Neuronal stem cell (in vitro differentiated cells): ENCODE measurements at places on chromosomes 7 and 10.

DNA sequence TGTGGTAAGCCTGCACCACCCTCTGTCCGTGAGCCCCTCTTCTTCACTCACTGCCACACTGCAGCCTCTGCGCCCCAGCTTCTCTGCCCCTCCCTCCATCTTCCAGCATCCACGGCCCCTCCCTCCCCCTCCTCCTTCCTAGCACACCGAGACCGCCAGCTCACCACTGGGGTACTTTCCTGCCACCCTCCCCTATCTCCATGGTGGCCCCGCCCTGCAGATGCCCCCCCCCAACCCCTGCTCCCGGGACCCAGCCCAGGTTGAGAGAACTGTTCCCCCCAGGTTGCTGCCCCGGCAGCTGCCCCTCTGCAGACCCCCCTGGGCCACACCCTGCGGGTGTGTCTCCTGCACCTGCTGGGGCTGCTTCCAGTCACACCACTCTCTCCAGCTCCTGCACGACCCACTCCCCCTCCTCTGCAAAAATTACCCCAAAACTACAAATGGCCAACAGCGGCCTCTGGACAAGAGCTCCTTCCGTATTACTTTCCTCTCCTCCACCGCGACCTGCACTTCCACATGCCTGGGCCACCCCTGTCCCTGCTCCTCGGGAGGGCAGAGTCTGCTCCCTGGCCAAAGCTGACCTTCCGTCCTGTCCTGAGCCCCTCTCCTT, 209.2 kb upstream of the PPP2R2D start:
- H3K4me3 ChIP-seq = no peak overlapping the region
- no peaks in the 10 kb centered on the region for H3K36me3 ChIP-seq
- H3K4me1 ChIP-seq = no peaks in the 10 kb centered on the region

DNA sequence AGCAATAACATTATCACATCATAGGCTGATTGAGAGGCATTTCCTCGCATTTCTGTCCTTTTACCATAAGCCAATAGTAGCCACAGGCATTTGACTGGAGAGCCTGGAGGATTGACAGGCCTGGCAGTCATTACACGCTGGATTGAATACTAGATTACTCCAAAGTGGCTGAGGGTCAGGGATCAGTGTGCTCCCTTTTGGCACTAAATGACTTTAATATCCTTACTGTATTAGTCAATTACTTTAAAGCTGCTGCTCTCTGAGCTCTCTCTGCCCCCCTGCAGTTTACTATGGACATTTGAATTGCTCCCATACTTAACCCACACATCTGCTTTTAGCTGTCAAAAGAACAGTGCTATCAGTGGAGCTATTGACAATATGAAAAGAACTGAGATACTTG, 302.0 kb downstream of the TFEC start:
- no peak overlapping the region for H3K4me3 ChIP-seq
- H3K27ac ChIP-seq = no peak overlapping the region
- H3K27me3 ChIP-seq = no peaks in the 10 kb centered on the region
- H3K36me3 ChIP-seq = no peaks in the 10 kb centered on the region
- H3K4me1 ChIP-seq = no peaks in the 10 kb centered on the region

DNA sequence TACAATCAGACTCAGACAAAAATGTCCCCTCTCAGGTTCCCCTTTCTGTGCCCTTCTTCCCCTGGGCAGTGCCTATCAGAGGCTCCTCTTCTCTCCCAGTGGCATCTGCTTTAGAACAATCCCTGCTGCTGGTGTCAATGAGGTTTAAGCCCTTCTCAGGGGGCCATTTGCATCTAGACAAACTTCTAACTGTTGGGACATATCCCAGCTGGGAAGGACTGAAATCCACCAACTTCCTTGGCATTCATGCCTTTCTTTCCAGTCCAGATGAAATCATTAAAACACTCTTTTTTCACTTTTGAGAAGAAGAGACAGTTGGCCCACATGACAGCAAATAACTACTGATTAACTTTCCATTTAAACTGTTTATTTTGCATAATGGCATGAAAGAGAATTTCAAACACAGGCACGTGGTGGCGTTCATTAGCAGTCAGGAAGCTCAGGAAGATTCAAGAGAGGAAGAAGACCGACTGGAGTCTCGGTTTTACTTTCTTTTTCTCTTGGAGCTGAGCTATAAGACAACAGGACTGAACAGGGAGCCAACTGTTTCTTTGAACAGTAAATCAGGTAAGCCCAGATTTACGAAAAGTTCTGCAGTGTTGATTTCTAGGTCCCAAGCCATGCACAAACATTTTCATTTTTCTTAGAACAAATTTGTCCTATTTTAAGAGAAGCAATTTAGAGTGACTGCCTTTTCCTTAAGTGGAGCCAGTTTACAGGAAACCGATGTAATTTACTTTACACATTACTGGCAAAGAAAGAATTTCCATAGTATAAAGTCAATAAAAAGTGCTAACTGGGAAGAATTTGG, at the start of gene GIMAP2:
TSS of gene GIMAP2 (plus strand) at position 488 of the 811 bp plus-strand sequence. CDS start 1,354 bp downstream, outside the sequence.
- H3K36me3 ChIP-seq = no peaks in the 10 kb centered on the region
- no peak within 1 kb of the TSS for H3K27ac ChIP-seq
- H3K4me1 ChIP-seq = no peaks in the 10 kb centered on the region
- H3K27me3 ChIP-seq = no peaks in the 10 kb centered on the region
- H3K4me3 ChIP-seq = no peak within 1 kb of the TSS

GRCh38 chr7:50629238-50629901, 64.2 kb upstream of the DDC start:
- no peak for DNase-seq
- H3K27me3 ChIP-seq = no peaks in the 10 kb centered on the region
- H3K36me3 ChIP-seq = peaks cover 10% of the 10 kb centered on the region
- H3K27ac ChIP-seq = no peak overlapping the region
- no peak overlapping the region for H3K4me3 ChIP-seq

DNA sequence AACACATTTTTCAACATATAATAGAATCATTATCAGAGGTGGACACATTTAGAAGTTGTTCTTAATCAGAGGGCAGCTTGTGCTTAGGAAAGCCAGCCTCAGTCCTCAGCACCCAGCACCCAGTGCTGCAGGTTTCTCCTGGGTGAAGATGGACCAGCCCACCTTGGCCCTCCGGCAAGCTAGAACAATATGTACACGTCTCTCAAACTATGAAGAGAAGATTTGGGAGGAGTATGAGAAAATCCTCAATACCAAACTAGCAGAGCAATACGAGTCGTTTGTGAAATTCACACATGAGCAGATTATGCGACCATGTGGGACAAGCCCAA, 13.5 kb upstream of the RALA start:
- DNase-seq = no peak
- no peaks in the 10 kb centered on the region for H3K4me1 ChIP-seq
- no peaks in the 10 kb centered on the region for H3K36me3 ChIP-seq
- H3K4me3 ChIP-seq = no peak overlapping the region
- no peaks in the 10 kb centered on the region for H3K27me3 ChIP-seq

DNA sequence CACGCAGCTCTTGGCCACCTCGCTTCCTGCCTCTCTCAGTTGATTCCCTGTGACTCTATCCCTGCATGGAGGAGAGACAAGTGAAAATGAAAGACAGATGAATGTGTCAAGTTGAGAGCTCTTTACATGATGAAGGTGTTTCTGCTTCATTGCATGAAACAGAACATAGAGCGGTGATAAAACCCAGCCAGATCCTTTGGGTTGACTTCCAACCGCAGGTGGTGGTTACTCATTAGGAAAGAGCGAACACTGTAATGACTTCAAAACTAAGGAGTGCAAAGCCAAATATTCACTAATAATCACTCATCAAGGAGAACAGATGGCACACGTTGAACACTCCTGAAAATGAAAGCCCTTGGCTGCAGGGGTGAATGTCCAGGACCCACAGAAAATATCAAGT, 31.8 kb upstream of the WDR11 start:
- H3K27me3 ChIP-seq = no peaks in the 10 kb centered on the region
- no peak for DNase-seq
- no peaks in the 10 kb centered on the region for H3K4me1 ChIP-seq

- H3K27me3 ChIP-seq = no peaks in the 10 kb centered on the region
- H3K4me1 ChIP-seq = peaks cover 2% of the 10 kb centered on the region
Measured at GRCh38 chr10:28891058-28891713, 213.9 kb downstream of the BAMBI start.

GRCh38 chr7:14095233-14095950, 105.9 kb upstream of the ETV1 start:
- no peaks in the 10 kb centered on the region for H3K27me3 ChIP-seq
- DNase-seq = no peak
- H3K4me1 ChIP-seq = no peaks in the 10 kb centered on the region
- H3K27ac ChIP-seq = no peak overlapping the region

GRCh38 chr7:31513790-31514189, at the start of gene ITPRID1:
TSS of gene ITPRID1 (plus strand) at chr7:31514090. CDS start at chr7:31553025, 38,935 bp downstream.
- no peak within 1 kb of the TSS for H3K27ac ChIP-seq
- H3K4me1 ChIP-seq = no peaks in the 10 kb centered on the region
- H3K36me3 ChIP-seq = no peaks in the 10 kb centered on the region
